ENCODE measurements at places on chromosomes 2 and 18. TPM values are rescaled to one million over a fixed set of nuclear protein-coding genes. Genes with fewer than 3 reads are reported as not detected.

DNA sequence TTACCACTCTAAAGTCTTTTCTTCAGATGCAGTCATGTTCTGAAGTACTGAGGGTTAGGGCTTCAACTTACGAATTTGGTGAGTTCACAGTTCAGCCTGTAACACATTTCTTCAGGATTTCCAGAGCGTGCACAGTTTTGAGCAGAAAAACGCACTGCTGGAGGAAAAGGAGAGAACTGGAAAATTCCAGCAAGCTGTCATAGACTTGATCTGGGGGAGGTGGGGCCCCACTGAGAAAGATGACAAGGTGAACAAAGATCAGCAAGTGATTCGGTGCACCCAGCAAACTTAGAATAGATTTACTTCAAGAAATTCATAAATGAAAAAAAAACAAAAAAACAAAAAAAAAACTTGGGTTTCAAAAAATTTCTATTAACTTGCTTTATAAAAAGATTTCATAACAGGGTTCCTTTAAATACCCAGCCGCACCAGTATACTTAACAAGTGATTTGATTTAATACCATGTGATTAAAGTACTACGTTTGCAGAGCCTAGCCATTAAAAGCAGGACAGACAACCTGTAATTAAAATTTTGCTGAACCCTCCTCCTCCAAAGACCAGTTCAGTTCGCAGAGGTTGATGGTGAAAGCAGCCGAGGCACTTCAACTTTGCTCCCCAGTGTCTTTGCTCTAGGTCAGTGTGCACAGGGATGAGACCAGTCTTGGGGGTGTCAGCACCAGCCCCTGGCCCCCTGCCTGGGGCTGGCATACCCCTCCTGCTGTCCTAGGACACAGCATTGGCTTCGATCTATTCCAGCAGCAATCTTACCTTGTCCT is 30.5 kb downstream of the CTIF start:
- H3K4me3 ChIP-seq: no peak overlapping the region
- H3K4me1 ChIP-seq: peaks cover 74% of the 10 kb centered on the region
- H3K36me3 ChIP-seq: no peaks in the 10 kb centered on the region
- H3K27me3 ChIP-seq: no peaks in the 10 kb centered on the region
- no peak for DNase-seq

DNA sequence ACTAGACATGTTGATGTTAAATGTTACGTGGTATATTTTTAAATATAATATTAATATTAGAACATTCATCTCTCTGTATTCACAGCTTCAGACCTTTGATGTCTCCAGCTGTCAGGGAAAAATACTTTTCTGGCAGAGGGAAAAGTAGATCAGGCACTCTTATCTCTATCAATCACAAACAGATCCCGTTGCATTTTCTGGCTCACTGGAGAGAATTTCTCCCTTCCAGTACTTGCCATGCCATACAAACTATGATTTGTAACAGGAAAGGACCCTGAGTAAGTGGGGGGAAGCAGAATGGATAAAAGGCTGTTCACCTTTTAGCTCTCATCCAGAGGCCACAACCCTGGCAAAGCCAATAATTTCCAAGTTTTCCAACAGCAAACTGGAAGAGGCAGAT is 158.0 kb downstream of the TCF4 start:
- no peak overlapping the region for H3K27ac ChIP-seq
- H3K4me1 ChIP-seq: peaks cover 17% of the 10 kb centered on the region
- H3K4me3 ChIP-seq: no peak overlapping the region
- no peak for DNase-seq
- no peaks in the 10 kb centered on the region for H3K36me3 ChIP-seq

GRCh38 chr2:155687181-155687580 is 645.3 kb downstream of the NR4A2 start:
- H3K27me3 ChIP-seq: no peaks in the 10 kb centered on the region
- DNase-seq: no peak
- H3K27ac ChIP-seq: no peak overlapping the region
- no peaks in the 10 kb centered on the region for H3K36me3 ChIP-seq

DNA sequence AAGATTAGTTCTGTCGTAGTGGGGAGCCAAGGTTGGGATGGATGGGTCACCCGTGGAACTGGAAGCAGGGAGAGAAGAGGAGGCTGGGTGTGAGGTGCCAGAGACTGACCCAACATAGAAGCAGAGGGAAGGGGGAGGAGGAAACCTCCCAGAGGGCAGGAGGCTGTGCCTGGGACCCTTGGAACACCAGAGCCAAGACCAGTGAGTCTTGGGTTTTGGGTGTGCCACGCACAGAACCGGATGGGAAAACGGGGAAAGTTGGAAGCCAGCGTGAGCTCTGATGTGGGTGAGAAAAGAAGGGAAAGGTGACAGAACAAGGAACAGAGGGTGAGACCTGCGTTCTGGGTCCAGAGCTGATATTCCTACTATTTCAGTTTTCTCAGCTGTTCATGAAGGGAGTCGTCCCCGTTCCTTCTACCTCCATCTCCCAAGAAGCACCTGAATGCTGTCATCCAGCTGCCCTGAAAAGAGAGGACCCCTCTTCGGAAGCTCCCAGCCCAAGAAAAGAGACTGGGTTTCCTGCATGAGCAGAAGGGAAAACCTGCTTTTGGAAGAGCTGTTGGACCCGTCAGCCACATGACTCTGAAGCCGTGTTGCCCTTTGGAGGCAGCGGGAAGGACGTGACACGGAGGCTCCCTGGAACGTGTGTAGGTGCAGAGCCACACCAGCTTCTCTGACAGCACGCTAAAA is 250.1 kb downstream of the NDUFA10 start:
- H3K4me1 ChIP-seq: no peaks in the 10 kb centered on the region
- H3K27me3 ChIP-seq: no peaks in the 10 kb centered on the region
- H3K36me3 ChIP-seq: no peaks in the 10 kb centered on the region
- H3K27ac ChIP-seq: no peak overlapping the region
- no peak for DNase-seq
- H3K4me3 ChIP-seq: no peak overlapping the region

- DNase-seq: no peak
- H3K27ac ChIP-seq: no peak overlapping the region
- no peak overlapping the region for H3K4me3 ChIP-seq
- H3K36me3 ChIP-seq: no peaks in the 10 kb centered on the region
Measured at GRCh38 chr18:28183418-28184078, 6.6 kb upstream of the CDH2 start.

DNA sequence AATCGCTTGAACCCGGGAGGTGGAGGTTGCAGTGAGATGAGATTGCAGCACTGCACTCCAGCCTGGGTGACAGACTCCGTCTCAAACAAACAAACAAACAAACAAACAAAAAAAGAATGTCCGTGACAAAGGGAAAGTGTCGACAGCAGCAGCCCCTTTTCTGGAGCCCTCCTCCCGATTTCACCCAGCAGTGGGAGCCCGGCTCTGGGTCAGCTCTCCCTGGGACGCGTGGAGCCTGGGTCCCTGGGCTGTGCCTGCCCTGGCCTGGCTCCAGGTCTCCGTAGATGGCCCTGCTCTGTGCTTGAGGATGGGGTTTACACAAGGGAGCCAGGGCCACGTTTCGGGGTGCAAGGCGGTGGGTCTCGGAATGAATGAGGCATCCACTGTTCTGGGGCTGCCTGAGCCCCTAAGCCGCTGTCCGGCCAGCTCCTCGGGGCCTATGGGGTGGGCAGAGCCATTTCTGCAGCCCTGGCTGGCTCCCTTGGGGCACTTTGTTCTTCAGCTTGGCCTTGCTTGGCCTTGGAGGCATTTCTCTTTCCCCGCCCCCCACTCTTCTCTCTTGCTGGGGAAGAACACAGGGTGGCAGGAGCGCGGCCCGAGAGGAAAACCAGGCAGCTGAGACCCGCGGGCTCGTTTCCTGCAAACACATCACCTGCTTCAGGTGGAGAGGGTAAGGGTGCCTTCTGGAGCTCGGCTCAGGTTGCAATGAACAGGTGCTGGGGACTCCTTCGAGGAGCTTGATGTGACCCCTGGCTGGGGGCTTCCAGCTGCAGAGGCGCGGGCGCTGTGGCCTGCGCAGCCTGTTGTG is 29.1 kb downstream of the RTP5 start:
- no peak for DNase-seq
- no peaks in the 10 kb centered on the region for H3K36me3 ChIP-seq
- no peak overlapping the region for H3K27ac ChIP-seq

DNA sequence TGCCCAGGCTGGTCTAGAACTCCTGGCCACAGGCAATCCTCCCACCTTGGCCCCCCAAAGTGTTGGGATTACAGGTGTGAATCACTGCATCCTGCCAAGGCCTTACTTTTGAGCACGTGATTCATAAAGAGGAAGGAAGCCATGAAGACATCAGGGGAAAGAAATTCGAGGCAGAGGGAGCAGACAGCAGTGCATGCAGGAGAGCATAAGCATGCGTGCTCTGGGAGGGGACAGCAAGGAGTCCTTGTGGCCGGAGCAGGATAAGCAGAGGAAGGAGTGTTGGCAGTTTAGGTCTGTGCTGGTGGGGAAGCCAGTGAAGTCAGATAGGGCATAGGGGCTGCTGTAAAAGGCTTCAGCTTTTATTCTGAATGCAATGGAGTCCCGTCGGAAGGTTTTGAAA is 400.5 kb upstream of the RAB12 start:
- H3K27me3 ChIP-seq: no peaks in the 10 kb centered on the region
- H3K4me3 ChIP-seq: no peak overlapping the region
- H3K36me3 ChIP-seq: peaks cover 4% of the 10 kb centered on the region

- peaks cover 24% of the 10 kb centered on the region for H3K4me1 ChIP-seq
- no peaks in the 10 kb centered on the region for H3K27me3 ChIP-seq
- peak; percentile 82 for DNase-seq
- peaks cover 34% of the 10 kb centered on the region for H3K36me3 ChIP-seq
- H3K4me3 ChIP-seq: peak overlapping the region; percentile 90
Measured at GRCh38 chr18:3454365-3455089, 4.6 kb downstream of the TGIF1 start.

- no peak overlapping the region for H3K4me3 ChIP-seq
- H3K4me1 ChIP-seq: no peaks in the 10 kb centered on the region
- no peaks in the 10 kb centered on the region for H3K27me3 ChIP-seq
- no peak overlapping the region for H3K27ac ChIP-seq
Measured at GRCh38 chr18:31250902-31251301, 67.1 kb upstream of the DSG1 start.

DNA sequence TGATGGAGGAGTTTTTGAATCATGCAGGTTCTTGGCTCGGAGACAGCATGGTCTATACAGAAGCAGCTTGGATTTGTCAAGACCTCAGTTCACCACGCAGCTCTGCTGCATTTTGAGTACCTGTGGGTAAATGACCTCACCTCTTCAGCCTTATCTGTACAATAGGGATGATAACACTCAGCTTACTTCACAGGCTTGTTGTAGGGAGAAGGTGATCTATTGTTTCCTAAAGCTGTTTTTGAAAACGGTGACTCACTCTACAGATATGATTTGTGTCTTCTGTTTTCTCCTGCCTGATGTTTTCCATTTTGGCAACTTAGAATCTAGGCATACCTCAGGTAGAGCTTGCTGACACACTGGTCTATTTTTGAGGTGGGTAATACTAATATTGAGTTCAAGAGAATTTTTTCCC is 80.3 kb downstream of the FMNL2 start:
- H3K4me3 ChIP-seq: no peak overlapping the region
- H3K27me3 ChIP-seq: no peaks in the 10 kb centered on the region
- DNase-seq: peak; percentile 45
- H3K4me1 ChIP-seq: peaks cover 33% of the 10 kb centered on the region

DNA sequence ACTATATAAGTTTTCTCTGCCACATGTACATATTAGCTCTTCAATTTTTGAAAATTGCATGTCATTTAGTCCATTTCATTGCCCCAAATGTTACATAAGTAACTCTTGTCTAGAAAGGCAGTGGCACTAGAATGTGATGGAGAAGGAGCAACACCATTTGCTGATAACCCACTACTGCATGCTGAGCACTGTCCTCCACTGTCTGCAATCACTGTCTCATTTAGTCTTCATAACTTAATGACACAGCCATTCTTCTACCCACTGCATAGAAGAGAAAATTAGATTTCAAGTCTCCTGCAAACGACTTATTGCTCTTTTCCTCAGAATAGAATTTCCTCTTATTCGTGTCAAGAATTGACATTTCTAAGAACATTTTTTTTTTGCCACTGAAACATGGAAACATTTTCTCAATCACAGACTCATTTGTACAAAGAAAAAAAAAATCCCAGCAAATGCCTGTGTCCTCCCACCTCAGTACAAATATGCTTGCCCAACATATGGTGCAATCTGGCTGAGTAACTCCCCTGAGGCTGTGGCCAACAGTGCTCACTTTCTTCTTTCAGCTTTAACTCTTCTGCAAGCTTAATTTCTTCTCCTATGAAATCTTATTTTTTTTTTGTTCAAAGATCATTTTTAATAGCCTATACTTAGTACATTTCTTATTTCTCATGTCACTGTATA is 768.6 kb upstream of the HS6ST1 start:
- H3K27me3 ChIP-seq: no peaks in the 10 kb centered on the region
- H3K36me3 ChIP-seq: no peaks in the 10 kb centered on the region
- H3K4me3 ChIP-seq: no peak overlapping the region
- H3K27ac ChIP-seq: no peak overlapping the region
- H3K4me1 ChIP-seq: no peaks in the 10 kb centered on the region

DNA sequence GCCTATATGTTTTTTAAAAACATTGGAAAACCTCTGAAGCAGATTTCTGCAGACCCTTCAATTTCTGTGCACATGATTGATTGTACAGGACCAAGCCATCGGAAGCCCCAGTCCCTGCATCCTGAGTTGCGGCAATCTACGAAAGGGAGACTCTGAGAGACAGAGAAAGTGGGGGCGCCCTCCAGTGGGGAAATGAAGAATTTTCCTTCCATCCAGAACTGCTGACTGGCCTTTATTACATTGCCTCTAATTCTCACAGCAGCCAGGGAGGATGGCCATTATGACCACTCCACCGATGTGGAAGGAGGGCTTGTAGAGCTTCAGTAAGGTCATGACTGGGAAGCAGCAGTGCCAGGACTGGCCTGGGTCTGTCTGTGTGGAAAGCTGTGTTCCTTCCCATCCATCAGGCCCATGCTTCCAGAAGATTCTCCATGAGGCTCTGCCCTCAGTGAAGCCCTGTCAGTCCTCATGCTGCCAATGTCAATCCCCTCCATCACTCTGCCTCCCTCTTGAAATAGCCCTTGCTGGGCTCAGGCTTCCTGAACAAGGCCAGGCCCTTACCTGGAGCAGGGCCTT is 20.0 kb upstream of the RESP18 start:
- H3K27me3 ChIP-seq: no peaks in the 10 kb centered on the region
- no peaks in the 10 kb centered on the region for H3K36me3 ChIP-seq
- DNase-seq: no peak
- H3K27ac ChIP-seq: no peak overlapping the region
- H3K4me1 ChIP-seq: no peaks in the 10 kb centered on the region
- no peak overlapping the region for H3K4me3 ChIP-seq

- peak overlapping the region; percentile 96 for H3K4me3 ChIP-seq
- no peaks in the 10 kb centered on the region for H3K36me3 ChIP-seq
- DNase-seq: no peak
- H3K4me1 ChIP-seq: peaks cover 21% of the 10 kb centered on the region
- H3K27me3 ChIP-seq: no peaks in the 10 kb centered on the region
Measured at GRCh38 chr18:24014986-24015638, 558 bp downstream of the TTC39C start.

The KIF5C gene
- total RNA-seq: 3.1 TPM

The WDR43 gene
- total RNA-seq: 21.5 TPM

The HOXD13 gene
- total RNA-seq: not detected

The NIFK gene
- 30.5 TPM for total RNA-seq

The TMEM17 gene
- total RNA-seq: 2.3 TPM

The DIPK1C gene
- not detected for total RNA-seq

The ERFE gene
- total RNA-seq: 0.39 TPM

The ALKAL2 gene
- total RNA-seq: 11.9 TPM

The CLEC4F gene
- total RNA-seq: not detected
